ENCODE measurements at places on chromosomes 2 and 18.

DNA sequence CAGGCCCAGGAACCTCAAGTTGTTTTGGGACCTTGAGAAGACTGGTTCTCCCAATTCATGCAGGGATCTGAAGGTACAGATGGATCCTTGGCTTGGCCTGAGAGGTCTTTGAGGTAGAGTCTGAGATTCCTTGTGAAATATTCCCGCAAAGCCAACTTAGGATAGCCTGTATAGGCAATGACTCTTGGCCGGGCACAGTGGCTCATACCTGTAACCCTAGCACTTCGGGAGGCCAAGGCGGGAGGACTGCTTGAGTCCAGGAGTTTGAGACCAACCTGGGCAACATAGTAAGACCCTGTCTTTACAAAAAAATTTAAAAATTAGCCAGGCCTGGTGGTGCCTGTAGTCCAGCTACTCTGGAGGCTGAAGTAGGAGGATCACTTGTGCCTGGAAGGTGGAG is 40.4 kb downstream of the ANKMY1 start:
- DNase-seq: no peak

GRCh38 chr2:43105586-43106558 is 120.5 kb downstream of the ZFP36L2 start:
- DNase-seq: no peak

GRCh38 chr18:28175930-28176697 is 816 bp downstream of the CDH2 start:
- DNase-seq: no peak

- DNase-seq: no peak
These were observed 160.5 kb downstream of the GALNT13 start for GRCh38 chr2:154032220-154032619.

DNA sequence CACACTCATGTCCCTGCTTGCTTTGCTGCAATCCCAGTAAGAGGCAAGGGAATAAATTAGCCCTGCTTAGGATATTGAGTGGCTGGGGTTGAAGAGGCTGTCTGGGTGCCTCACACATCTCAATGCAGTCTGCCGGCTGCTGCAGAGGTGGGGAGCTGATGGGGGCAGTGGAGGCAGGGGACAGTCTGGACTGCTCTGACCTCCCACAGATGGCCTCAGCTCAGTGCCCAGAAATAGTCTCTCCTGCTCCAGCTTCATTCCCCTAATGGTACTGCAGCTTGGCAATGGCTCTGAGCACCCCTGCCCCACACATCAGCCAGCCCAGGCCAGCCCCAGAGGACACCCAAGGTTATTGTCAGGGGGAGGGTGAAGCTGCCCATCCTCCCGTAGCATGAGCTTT is 21.5 kb upstream of the TNS1 start:
- peak; percentile 40 for DNase-seq

DNA sequence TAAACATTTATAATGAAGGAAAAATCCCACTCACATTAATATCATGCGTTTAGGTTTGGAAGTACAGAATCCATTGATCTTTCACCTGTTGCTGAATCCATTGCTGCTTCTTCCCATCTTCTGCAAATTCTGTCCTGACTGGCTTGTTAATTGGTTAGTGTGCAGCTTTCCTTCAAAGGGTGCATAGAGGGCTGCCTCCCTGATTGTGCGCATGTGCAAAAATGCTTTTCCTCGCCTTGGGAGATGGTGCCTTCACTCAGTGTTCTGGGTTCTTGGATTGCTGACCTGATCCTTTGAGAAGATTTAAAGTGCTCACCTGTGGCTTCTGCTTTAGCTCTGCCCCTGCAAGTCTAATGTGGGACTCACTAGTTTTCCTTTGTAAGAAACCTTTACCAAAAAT is 231.2 kb downstream of the SNTG2 start:
- no peak for DNase-seq

DNA sequence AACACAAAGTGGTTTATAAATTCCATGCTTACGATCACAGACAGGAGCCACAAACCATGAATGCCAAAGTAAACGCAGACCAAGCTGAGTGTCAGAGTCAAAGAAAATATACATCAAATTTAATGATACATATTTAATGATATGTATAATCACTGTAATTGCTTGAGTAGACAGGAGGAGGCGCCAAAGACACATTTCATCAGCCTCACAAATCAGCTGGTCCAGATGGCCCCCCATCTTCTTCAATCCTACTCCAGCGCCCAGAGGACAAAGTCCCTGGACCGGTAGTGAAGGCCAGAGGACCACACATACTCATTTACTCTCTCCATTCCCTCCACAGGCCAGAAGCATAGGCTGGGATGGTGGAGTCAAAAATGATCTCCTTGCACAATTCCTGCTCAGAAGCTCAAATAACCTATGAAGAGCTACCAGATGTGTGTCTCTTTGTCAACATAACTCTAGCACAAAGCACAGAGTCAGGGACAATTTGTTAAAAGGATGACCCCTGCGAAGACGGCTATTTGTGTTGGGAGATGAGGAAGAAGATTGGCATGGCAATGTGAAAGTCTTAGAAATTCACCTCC is 149.3 kb upstream of the PGAP1 start:
- DNase-seq: no peak

DNA sequence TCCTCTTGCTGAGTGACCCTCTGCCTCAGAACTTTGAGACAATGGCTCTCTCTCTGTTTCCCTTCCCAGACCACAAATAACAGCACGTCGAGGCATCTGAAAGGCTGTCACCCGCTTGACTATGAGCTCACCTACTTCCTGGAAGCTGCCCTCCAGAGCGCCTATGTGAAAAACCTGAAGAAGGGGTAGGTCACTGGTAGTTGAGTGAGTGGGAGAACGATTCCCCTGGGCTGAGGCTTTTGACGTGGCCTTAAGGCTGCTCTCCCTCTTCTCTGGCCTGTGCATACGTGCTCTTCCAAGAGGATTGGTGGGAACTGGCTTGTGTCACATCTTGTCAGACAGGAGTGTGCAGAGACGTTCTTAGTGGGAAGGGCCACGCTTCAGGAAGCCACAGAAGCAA is 63.1 kb upstream of the MCFD2 start:
- DNase-seq: no peak

DNA sequence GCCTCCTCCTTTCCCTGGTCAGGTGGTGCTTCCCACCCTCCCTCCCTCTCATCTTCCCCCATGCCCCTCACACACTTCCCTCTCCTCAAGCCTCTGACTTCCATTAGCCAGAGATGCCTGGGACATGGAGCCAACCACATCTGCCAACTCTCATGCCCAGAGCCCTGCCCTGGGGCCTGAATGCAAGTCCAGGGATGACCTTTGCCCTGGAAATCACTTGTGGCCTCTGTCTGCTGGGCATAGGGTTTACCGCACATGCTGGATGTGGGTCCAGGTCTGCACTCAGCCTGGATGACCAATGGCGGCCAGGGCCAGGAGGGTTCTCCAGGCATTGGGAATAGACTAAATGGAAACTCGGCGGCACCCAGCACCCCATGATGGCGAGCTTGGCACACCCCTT is 98.9 kb downstream of the SEPTIN10 start:
- DNase-seq: no peak

DNA sequence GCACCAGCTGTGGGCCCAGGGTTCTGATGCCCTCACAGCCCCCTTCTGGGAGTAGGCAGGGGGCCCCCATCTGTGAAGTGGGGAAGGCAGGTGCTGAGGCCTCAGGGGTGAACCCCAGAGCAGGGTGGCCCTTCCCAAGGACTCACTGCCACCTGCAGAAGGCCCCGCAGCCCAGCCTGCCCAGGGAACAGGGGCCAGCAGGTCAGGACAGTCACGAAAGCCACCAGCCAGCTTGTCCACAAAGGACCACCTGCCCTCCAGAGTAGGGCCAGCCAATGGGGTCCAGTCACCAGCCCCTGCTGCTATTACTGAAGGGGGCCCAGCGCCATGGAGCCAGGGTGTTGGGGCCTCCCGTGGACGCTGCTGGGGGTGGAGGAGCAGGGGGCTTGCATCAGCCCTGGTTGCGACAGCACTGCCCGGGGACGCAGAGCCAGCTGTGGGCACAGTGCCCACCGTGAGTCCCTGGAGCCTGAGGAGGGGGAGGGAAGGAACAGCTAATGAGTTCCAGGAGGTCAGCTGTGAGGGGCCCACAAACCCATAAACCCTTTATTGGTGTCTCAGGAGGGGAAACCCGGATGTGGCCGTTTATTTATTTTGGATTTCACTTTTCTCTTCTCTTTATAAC is 11.5 kb upstream of the SNED1 start:
- DNase-seq: peak; percentile 81

DNA sequence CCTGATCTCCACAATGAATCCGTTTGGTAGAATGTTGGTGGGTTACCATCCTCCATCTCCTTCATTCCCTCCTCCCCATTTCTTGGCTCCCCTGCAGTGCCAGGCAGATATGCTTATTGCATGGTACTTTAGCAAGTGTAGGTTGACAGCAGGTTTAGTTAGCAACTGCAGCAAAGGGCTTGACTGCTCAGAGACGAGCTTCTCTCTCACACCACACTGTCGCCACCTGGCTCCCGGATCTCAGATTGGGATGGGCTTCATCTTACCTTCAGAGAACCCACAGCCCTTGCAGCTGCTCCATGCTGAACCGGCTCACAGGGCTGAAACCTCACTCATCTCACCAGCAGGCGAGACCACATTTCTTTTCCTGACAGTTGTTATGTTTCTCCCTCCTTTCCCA is 88.8 kb downstream of the VWA3B start:
- DNase-seq: no peak

DNA sequence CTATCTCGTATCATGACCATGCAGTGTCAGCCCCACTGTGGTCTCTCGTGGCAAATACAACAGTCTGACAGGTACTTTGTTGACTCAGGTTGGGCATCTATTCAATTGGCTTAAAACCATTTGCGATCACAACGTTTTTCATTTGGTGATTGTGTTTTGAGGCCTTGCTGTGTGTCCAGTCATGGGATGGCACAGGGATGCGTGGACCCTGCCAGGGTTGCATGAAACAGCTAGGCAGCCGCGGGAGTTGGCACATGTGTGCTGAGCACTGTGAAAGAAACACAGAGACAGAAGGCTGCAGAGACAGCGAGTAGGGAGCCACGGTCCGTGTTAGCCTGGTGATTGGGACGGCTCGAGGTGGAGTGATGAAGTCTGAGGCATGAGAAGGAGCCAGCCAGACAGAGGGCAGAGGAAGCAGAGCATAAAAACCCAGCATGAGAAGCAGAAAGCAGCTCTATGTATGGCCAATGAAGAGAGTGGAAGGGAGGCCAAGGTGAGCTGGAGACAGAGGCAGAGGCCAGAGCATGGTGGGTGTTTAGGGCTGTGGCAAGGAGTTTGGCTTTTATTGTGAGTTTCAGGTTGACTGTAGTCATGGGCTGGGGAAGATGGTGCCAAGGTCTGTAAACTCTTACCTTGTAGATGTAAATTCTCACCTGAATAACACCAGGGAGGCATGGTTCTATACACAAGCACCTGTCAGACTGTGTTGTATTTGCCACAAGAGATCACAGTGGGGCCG is 31.8 kb upstream of the IL1R1 start:
- DNase-seq: no peak

- DNase-seq: no peak
These were observed 19.2 kb downstream of the PTGR3 start for GRCh38 chr18:75189696-75190095.
